Upper lobe of right lung (tissue), 1 donor: ENCODE measurements at places on chromosomes 1 and 21.

- DNase-seq, result no peak
Observed at GRCh38 chr21:14736162-14736561, 190.0 kb upstream of the SAMSN1 start.

DNA sequence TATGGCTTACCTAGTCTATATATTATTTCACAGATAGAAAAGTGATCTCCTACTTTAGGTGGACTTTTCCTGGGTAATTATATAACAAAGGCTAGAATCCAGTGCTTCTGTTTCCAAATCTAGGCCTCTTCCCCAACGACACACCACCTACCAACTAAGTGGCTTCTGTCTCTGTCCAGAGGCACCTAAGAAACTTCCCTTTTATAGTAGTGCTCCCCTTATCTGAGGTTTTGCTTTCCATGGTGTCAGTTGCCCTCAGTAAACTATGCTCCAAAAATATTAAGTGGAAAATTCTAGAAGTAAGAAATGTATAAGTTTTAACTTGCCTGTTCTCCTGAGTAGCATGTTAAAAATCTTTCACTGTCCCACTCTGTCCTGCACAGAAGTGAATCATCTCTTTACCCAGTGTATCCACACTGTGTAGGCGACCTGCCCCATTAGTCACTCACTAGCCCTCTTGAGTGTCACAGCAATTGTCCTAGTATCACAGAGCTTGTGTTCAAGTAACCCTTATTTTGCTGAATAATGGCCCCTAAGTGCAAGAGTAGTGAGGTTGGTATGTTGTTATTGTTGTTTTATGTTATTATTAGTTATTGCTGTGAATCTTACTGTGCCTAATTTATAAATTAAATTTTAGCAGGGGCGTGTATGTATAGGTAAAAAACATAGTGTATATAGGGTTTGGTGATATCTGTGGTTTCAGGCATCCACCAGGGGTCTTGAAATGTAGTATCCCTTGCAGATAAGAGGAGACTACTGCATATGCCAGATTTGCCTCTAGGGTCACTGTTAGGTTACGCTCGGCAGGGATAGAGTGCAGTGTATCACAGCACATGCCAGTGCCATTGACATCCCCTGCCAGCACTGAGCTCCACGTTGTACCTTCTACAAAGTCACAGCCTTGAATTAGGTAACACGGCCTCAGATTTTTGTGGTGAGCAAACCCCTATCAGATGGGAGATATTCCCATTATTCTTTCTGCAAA, 14.7 kb upstream of the CD53 start:
- DNase-seq, result no peak

- no peak for DNase-seq
Observed at GRCh38 chr1:71307451-71307850, 226.6 kb upstream of the ZRANB2 start.

DNA sequence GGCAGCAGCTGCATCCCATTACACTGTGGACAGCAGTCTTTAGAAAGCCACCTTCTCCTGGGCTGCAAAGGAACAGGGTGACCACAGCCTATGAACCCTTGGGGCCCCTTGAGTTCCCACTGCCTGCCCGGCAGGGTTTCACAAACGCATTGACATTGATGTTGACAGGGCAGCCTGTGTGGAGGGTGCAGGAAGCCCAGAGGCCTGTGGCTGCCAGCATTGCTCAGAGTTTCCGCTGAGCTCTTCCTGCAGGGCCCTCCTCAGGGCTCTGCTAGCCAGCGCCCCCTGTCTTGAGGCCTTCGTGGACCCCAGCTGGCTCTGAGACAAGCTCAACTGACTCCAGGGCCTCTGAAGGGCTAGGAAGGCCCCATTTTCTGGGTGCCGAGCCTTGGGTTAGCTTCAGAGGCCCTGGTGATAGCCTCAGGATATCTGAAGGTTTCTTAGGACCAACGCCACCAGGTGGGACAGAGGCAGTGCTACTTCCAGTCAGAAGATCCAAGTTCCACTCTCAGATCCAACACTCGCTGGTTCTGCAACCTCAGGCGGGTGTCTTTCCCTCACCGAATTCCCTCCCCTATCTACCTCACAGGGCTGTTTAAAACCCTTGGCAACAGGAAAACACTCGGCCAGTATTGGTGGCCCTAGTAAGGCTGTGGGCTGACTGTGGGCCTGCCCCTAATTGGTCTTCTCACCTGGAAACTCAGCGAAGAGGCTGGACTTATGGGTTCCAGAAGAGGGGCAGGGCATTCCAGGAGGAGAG, 27.2 kb upstream of the EPS8L3 start:
- peak; percentile 81 for DNase-seq

GRCh38 chr1:5239911-5240310, 585.5 kb downstream of the AJAP1 start:
- no peak for DNase-seq

DNA sequence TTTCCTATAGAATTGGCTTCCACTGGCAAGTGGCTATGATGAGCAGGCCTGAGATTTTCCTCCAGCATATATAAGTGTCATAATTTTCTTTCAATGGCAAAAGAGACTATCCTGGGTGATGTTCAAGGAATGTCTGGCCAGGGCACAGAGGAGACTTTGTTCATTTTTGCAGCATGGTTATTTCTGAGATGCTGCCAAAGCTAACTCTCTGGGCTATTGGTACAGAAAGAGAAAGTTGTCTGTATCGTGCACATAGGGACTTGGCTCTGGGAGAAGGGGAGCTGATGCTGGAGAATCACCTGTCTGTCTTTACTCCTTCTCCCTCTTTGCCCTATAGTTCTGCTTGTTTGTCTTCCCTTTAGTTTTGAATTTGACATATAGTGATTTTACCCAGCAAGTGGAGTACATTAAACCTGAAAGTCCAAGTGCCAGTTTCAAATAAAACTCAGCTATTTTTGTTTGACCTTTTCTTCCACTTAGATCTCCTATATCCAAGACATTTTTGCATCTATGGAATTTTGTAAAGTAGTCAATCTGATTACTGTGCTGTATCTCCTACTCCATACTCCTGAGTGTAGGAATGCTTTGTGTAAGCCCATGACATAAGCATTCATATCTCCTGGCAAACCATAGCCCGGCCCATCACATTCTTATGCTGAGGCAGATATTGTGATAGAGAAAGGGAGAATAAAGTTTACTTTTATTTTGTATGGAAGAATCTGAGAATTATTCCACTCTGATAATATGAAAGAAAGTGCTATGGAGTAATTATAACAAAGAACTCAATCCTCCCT, 3.9 kb downstream of the FNDC7 start:
- no peak for DNase-seq

DNA sequence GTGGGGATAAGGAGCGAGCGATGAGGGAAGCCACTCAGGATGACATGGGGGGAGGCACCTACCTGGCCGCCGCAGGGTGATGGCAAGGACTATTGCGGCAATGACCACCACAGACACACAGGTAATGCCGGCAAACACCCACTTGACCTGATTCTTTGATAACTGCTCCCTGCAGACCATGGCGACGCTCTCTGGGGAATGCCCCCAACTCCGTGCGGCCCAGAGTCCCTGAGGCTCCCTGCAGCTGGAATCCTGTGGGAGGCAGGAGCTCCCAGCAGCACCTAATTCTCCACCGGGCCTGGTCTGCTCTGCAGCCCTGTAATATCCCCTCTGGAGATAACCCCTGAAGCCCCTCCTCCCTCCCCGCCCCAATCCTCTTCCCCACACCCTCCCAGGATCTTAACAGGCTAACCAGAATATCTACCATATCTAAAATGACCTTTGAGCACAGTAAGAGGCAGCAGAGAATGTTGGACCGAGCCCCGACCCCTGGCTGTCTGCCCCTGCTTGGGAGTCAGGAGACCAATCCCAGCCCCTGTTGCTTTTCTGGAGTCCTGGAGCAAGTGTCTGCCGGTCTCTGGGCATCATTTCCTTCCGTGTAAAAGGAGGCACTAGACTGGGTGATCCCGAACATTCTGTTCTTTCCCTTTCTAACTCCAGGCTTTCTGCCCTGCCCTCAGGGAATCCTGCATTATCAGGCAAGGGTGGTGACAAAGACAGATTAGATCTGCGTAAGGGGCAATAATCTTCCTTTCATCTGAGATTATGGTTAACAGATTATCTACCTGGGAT, at the start of gene FAM151A:
Gene FAM151A, minus strand, starts transcription at position 310 of the 792 bp plus-strand sequence. Its CDS starts 130 bp downstream, at position 180.
- no peak for DNase-seq

DNA sequence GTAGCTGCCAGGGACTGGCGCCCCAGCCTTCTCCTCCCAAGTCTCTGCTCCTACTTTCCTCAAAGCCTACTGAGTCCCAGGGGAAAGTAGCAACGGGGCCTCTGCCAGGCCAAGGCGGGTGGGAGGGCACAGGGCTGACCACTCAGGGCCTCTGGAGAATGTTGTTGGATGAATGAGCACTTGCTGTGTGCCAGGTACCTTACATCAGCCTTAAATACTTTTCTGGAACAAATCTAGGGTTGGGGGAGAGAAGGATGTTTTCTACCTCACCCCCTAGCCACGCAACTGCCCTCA, 119.3 kb upstream of the ZBTB40 start:
- DNase-seq, result peak; percentile 51

DNA sequence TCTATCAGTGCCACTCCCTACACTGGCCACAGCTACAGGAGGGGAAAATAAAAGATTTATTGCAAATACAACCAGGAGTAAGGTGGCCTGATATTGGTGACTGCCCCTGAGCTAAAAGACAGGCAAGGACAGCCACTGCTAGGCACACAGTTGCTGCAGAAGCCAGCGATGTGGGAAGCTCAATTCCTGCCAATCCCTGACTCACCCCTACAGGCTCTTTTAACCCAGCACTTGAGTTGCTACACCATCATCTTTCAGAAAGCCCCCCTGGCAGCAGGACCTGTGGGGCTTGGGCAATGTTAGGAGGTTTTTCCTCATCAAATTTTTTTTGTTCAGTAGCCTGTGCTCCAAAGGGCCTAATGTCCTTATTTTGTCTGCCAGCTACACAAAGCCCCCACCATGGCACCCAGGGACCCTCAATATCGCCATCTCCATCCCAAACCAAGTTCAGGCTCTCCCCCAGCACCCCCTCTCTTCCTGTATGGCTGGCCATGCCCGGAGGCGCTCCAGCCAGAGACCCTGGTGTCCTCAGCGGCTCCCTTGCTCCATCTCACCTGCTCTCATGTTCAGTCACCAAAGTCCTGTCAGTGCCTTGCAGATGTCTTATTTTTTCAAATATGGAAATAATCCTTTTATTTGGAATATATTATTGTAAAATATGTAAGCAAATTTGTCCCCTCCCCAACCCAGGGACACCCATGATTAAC, 13.4 kb downstream of the CLEC20A start:
- no peak for DNase-seq

DNA sequence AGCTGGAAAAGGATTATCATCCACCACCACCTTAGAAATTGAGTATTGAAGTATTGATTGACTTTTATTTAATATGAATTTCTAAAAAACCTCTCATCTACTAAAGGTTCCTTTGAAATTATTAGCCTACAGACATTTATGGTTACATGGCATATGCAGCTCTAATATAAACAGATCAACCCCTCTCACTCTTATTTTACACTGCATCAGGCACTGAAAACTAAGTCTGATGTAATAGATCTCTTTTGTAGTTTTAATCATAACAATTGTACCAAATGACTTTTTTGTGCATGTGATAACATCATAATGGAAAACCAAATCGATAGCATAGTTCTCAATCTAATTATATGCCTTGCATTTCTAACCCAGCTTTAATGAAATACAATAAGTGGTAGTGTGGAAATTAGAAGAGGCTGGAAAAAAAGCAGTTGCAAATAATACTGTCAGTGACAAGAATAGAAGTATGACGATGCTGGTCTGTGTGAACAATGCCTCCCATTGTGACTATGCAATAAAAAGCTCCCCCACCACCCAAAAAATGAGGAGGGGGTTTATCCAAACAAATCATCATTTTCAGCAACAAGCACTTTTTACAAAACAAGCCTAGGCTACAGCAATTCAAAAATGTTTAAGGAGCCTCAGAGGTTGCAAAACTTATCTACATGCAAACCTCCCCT, 426.5 kb upstream of the NFIA start:
- DNase-seq, result no peak

DNA sequence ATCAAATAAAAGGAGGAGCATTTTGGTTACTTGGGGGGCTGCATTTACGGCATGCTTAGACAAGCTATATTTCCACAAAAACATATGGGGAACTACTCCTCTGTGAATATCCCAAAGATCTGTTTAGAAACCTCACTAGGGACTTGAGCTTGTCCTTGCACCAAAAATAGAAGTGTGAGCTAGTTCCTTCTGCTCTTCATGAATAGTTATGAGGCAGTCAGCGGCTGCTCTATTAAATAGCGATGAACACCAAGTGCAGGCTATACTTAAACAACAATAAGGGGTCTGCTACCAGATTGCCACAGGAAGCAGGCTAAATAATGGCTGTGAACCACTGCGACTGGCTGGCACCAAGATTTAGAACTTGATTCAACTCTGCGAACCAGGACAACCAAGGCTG, 190.1 kb downstream of the PCP4 start:
- no peak for DNase-seq

DNA sequence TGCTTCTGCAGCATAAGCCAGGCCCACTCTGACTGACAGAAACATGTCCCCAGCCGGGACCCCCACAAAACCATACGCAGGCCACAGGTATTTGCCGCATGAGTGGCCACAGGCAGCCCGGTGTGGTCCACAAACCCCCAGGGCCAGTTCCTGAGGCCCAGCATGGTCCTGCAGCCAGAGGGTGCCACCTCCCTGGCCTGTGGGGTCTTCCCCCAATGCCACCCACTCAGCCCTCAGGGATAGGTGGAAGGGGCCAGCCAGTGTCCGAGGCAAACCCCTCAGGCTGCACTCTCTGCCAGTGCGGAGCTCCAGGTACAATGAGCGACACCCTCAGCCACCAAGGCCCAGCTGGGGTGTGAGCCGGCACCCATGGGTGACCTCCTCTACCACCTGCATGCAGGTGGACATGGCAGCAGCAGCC, 43.5 kb downstream of the UBE2G2 start:
- DNase-seq, result peak; percentile 58

GRCh38 chr1:116986421-116987255, 14.9 kb upstream of the CD101 start:
- no peak for DNase-seq

- no peak for DNase-seq
Observed at GRCh38 chr1:112937070-112937469, 18.9 kb downstream of the SLC16A1 start.

- DNase-seq, result no peak
Observed at GRCh38 chr1:182441719-182442118, 8.2 kb upstream of the RGSL1 start.

GRCh38 chr1:94608852-94609530, 67.4 kb upstream of the F3 start:
- no peak for DNase-seq

- no peak for DNase-seq
Observed at GRCh38 chr1:18556364-18556763, 74.3 kb upstream of the PAX7 start.

DNA sequence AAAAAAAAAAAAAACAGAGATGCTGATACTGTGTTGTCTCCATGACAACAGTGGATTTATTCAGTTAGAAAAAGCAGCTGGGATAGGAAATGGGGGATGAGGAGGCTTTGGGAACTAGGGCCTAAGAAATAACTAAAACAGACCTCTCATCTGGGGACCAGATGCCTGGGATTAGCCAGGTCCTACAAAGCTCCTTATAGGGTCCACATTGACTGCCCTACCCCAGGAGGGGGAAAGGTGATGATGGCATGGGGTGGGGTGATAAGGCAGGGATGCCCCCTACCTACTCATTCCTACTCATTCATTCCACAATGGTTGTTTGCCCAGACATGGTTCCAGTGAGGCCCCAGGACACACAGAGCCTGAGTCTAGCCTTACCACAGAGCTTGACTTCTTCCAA, 131.2 kb downstream of the PLXNA2 start:
- DNase-seq, result no peak

- DNase-seq, result no peak
Observed at GRCh38 chr21:33123374-33124123, 53.6 kb downstream of the OLIG1 start.
